ENCODE measurements at places on chromosomes 12 and 14.

GRCh38 chr12:26789731-26790644 lies 43.0 kb downstream of the ITPR2 start:
- DNase-seq, result no peak

- no peak for DNase-seq
Measured at GRCh38 chr12:1357171-1357570, 237.2 kb downstream of the FBXL14 start.

DNA sequence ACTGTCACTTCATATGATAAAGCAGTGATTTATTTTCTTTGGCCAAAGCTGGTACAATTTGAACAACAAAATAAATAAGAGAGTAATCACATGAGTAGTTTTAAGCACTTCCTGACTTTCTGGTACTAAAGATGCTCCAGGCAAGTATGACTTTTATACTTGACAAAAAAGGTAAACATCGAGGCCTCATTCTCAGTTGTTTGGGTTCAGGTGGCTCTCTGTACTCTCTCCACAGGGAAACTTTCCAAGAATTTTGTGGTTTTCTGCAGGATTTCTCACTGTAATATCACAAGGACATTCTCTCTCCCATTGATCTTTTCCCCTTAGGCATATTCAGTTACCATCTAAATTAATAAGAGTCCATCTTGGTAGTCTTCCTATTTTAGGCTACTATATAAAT lies 26.6 kb upstream of the KCNC2 start:
- DNase-seq, result no peak

DNA sequence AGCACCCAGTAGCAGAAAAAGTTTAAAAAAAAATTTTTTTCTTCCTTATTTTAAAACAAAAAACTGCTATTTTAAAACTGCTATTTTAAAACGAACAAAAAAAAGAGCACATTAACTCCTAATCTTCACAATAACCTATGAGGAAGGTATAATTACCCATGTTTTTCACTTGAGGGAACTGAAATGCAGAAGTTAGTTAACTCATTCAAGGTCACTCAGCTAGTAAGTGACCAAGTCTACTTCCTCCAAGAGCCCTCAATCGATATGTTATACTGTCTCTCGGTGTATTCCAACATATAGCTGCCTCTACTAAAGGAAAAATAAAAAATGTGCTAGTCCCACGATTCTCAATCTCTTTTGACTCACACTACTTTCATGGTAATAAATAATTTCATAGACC lies 7.8 kb downstream of the RPAP3 start:
- DNase-seq, result no peak

GRCh38 chr12:130116791-130117190 lies 45.5 kb upstream of the FZD10 start:
- no peak for DNase-seq

DNA sequence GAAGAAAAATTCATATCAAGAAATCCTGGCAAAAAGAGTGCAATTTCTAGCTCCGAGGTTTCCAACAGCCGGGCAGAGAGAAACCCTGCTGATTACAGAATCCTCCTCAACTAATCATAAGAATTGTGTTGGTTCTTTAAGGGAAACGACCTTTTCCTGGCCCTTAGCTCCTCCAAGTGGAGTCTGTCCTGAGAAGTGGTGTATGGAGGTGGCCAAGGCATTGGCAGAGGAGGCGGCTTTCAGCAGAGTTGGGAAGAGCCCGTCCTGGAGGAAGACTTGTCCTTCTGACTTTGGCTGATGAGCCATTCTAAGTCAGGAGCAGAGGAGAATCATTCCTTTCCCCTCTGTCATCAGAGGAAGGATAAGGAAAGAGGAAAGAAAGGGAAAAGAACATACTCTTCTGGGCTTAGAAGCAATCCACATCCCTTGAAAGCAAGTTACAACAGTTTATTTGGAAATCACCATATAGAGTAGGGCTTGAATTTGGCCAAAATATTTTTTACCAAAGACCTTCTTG lies 46.5 kb upstream of the PTCSC3 start:
- no peak for DNase-seq

DNA sequence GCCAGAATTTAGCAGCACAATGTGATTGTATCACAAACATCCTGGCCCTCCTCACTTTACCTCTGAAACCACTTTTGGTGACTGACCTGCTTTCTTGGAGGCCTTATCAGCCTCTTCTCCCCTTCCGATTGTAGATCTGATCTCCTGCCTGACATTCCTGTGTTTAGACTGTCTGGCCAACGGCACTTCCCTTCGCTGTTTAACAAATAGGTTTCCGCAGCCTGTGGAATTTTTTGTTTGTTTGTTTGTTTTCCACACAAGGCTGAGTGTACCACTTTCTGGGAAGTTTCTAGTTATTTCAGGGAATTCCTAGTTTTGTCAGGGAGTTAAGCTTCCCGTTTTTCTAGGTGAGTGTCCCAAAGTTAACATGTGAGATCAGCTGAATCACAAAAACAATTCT lies 65.9 kb upstream of the CDKN3 start:
- DNase-seq, result no peak

GRCh38 chr12:52670961-52671360 lies 9.2 kb downstream of the KRT1 start:
- no peak for DNase-seq

- DNase-seq, result no peak
Measured at GRCh38 chr12:68835333-68835908, 27.4 kb downstream of the MDM2 start.

DNA sequence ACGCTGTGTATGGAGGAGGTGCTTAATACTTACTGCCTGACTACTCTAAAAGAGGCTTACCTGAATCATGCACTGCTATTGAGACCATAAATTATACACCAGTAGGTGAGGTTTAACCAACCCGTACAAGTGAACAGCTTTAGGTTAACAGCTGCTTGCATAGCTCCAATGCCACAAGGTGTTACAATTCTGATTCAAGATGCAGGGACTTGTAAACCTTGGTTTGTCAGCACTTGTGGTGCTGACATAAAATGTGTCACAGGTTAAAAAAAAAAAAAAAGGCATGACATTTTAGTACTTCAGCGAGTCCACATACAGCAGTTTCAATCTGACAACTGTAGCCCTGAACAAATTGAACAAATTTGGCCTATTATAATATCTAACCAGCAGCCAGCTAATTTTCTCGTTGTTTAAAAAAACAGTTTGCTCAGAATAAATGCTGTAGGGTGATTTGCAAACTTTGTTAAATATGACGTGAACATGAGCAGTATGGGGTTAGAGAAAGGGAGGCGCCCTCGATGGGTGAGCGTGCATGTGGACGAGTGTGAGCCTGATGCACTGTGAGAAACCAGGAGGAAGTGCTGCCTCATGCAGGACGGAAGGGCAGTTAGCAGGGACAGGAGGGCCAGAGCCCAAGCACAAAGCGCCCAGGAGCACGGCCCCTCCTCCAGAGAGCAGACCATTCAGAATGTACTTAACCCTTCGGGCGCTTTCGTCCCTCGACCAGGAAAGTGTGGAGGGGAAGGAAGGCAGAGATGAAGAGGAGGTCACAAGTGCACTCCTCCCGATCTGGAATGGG lies 44.7 kb downstream of the TCHP start:
- DNase-seq, result no peak

- DNase-seq, result no peak
Measured at GRCh38 chr12:93563807-93564538, 8.5 kb upstream of the SOCS2 start.

GRCh38 chr12:67161322-67161918 lies 107.7 kb upstream of the CAND1 start:
- no peak for DNase-seq

- no peak for DNase-seq
Measured at GRCh38 chr14:54881235-54881760, 21.3 kb downstream of the GCH1 start.

- no peak for DNase-seq
Measured at GRCh38 chr12:52551216-52551865, 1.6 kb downstream of the KRT71 start.

- DNase-seq, result no peak
Measured at GRCh38 chr12:9731797-9732196, 1.1 kb downstream of the CLECL1 start.

DNA sequence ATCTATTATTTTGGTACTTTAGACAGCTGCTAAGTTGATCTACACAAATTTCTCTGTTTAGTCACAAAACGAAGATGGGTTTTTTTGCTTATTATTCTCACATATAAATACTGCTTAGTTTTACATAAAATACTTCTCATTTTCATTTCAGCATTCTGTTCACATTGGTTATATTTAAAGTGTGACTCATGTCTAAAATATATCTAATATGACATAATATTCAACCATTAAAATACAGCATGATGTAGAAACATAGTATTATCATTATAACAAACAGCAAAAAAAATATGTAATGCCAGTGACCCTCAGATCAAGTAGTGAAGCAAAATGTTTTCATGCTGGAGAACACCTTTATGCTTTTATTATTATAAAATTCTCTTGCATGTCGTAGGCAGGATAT lies 63.7 kb downstream of the SH2B3 start:
- DNase-seq, result no peak

DNA sequence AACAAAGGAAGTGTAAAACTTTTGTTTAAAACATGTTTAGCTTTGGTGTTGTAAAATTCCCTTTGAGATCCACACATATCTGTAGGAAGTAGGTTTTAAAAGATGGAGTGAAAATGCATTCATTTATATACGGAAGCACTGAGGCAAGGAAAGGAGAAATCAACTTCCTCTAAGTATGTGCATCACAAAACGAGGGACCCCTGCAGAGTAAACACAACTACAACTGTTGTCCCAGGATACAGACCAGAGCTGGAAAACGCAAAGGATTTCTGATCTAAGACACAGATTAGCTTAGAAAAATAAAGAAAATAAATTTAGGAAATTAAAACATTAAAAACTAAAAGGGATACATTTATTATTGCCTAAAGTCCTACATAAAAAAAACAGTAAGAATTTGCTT lies 297.6 kb downstream of the MED13L start:
- no peak for DNase-seq

GRCh38 chr12:62834971-62835547 lies 99.9 kb downstream of the PPM1H start:
- DNase-seq, result no peak

DNA sequence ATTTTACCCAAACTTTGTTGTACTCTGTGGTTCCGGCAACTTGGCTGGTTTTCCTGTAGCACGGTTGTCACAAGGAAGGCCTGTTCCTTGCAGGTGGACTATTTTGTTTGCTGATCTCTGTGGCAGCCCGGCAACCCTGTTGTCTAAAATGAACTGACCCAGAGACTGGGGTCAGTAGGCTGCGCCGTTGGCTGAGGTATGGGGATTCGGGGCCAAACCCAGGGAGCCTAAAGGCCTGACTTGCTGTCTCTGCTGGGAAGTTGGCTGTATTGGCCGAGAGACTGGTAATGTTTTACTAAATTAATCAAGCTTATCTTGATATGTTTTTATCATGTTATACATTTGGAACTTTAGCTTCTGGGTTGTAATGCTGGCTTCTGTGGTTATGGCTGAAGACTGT lies 13.8 kb downstream of the SMIM41 start:
- no peak for DNase-seq
